ENCODE measurements at places on chromosomes 13 and 19. TPM values are rescaled to one million over a fixed set of nuclear protein-coding genes. Genes with fewer than 3 reads are reported as not detected.

Gene LRRC63
- under 0.01 TPM for total RNA-seq

Gene SMAD9
- total RNA-seq: 2.8 TPM

Gene LSM4
- total RNA-seq: 66.2 TPM

Gene PRODH2
- total RNA-seq: not detected
